ENCODE measurements at places on chromosomes 12 and 14.

DNA sequence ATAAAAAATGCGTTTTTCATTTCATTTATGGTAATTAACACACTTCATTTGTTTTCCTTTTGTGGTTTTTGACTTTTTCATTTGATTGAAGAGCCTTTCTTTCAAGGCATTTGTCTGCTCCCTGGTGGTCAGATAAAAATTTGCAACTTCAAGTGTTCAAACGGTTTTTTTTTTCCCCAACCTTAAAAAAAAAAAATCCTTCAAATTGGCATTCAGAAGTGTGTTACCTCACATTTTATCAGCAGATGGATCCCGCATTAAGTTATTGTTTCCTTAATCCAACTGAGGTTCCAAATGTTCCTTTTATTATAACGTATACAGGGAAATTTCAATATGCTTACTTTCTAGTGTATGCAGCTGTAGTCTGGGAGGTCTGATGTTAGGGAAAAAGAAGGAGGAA lies 47.2 kb downstream of the MYF5 start:
- no peak for DNase-seq

DNA sequence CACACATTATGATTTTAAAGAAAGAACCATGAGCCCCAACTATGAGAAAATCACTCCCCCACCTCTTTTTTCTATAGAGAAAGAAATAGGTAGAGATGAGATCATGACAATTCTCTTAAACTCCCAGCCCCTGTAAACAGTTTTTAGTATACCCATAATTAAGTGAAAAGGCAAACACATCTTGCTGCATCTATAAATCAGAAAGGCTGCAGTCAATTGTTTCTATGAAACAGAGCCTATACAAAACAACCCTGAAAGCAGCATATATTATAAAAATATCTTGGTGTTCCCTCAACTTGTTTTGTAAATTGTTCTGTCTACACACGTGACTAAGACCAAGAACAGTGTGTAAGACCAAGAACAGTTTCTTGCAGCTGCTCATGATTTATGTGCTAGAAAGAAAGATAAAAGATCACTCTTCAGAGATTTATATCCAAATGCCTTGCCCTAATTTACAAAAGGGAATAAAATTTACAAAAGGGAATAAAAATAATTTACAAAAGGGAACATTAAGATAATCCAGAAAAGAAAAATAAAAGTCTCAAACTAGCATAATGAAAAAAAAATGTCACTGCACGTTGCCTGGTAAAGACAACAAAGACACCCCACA lies 4.8 kb downstream of the KITLG start:
- DNase-seq, result no peak

- DNase-seq, result no peak
Observed at GRCh38 chr12:57823131-57823907, 4.8 kb upstream of the AVIL start.

DNA sequence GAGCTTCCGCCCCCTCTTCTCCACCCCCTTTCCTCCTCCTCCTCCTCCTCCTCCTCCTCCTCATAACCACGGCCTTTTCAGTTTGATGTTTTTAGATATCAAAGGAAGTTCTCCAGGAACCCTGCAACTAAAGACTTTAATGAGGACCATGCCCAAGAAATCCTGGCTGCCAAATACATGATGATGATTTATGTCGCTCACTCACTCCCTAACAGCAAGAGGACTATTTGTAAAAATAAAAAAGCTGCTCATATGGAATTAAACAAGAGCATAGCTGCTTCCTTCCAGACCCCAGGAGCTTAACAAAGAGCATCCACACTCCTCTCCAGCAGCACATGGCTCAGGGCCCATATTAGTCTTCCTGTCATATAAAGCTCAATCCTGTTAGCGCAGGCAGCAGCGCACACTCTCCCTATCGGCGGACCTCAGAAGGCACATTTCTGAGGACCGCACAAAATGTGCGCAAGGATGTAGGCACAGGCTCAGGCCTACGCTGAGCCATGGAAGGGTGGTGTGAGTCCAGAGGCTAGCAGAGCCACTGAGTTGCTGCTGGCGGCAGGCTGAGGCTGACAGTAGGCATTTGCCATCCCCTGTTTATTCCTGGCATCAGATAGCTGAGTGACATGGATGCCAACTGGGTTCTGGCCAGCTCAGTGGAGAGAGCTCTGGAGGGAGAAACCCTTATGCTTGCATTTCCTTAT lies 232.8 kb downstream of the MSRB3 start:
- no peak for DNase-seq

DNA sequence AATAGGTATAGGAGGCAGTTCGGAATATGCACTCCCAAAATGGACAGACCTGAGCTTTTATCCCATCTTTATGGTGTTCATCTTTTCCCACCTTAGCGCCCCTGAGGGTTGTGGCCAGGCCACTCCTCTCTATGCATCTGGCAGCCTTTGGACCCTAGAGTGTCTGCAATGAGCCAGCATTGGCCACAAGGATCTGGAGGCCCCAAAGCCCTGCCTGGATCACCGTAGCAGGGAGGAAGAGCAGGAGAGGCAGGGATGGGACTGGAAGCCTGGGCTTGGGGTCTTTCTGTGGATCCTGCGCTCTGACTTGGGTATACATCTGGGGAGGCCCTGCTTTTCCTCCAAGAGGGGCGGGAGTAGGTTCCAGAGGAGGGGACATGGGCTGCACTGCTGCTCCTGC lies 52.5 kb downstream of the PLEKHG3 start:
- DNase-seq, result no peak

DNA sequence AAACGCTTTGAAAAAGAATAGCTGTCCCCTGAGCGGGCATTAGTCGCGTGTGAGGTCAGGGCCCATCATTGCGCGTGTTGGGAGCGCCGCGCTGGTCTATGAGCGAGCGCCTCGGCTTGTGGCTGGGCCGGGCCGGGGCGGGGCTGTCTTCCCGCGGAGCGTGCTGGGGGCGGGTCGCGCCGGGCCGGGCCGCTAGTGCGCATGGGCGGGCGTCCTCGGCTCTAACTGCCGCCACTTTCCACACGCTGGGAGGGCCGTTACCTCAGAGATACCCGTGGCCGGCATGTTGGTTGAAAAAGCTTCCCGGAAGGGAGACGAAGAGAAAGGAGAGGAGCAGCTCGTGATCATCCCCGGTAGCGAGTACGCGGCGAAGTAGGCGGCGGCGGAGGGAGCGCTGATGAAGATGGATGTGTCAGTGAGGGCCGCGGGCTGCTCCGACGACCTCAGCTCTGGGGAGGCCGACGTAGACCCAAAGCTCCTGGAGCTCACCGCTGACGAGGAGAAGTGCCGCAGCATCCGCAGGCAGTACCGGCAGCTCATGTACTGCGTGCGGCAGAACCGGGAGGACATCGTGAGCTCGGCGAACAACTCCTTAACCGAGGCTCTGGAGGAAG lies at the start of gene EID3:
TSS of gene EID3 (plus strand) at position 202 of the 614 bp plus-strand sequence. CDS start at position 398, 196 bp downstream.
- peak; percentile 80 for DNase-seq

DNA sequence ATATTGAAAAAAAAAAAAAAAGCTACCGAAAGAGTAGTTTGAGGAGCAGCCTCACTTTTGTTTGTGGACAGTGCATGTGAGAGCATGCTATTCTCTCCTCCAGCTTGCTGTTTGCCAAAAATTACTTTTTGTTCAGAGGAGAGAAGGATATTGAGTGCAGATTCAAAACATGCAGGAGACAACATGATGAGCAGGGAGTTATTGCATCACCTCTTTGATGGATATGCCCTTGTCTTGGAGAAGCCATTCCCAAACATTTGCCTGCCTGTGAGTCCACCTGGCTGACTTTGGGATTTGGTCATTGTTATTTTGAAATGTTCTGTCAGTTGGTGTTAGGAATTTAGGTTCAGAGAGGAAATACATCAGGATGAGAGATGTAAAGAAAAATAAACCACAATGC lies 2.4 kb downstream of the C12orf75 start:
- DNase-seq, result no peak

GRCh38 chr14:54632452-54632851 lies 65.5 kb downstream of the SAMD4A start:
- no peak for DNase-seq

- no peak for DNase-seq
Observed at GRCh38 chr12:269191-269590, 6.6 kb upstream of the SLC6A13 start.

DNA sequence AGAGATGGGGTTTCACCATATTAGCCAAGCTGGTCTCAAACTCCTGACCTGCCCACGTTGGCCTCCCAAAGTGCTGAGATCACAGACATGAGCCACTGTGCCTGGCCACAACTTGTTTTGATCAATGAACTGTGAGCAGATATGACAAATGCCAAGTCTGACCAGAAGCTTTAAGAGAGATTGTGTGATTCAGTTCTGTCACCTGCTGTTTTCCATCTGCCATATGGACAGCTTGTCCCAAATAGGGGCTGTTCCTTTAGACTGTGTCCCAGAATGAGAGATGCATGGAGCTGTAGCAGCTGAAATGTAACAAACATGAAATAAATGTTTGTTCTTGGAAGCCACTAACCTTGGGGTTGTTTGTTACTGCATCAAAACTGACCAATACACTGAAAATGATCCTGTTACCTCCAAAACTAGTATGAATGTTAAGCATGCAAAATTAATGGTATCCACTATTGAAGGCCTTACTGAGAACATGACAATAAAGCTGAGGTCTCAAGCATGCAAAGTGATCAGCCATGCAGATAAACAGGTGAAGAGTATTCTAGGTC lies 65.9 kb upstream of the MED13L start:
- DNase-seq, result no peak

- no peak for DNase-seq
Observed at GRCh38 chr12:29428633-29429032, 47.7 kb upstream of the ERGIC2 start.

DNA sequence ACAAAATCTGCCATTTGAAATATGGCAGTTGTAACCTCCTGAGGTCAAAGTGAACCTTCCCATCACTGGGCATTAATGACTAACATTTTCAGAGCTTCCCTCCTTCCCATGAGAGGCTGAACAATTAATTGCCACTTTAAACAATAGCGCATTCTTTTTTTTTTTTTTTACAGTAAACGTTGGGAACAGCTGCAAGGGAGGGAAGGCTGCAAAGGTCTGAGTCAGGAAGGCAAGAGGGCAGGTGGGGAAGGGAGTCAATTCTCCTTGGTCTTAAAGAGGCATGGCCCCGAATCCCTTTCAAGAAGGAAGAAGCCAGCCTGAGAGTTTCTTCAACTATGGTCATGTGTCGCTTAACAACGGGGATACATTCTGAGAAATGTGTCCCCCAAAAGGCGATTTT lies 41.0 kb upstream of the PLEKHG3 start:
- DNase-seq, result no peak

DNA sequence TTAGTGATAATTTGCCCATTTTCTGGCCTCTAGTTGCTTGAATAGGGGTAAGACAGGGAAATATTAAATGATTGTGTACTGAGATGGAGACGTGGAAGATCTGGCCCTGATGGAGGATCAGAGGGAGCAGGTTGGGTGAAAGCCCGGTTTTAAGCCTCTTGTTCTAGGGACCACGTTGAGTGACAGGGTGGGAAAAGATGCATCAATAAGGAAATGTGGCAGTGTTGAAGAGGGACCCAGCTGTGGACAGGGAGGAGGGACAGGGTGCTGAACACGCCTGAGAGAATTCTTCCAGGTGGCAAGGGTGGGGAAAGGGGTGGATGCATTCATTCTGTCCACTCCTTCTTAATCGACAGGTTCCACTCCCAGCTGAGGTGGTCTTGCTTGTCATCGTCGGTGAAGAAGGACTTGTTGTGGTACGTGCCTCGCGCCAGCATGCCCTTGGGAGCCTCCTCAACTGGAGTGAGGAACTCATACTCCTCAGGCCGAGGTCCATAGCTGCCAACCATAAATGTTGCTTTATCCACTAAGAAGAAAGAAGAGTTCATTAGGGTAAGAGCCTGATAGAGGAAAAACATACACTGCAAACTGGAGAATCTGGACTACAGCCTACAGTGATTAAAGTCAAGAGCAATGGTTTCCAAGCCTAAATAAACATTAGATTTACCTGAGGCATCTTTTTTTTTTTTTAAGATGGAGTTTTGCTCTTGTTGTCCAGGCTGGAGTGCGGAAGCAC lies 4.0 kb upstream of the ERP27 start:
- no peak for DNase-seq

DNA sequence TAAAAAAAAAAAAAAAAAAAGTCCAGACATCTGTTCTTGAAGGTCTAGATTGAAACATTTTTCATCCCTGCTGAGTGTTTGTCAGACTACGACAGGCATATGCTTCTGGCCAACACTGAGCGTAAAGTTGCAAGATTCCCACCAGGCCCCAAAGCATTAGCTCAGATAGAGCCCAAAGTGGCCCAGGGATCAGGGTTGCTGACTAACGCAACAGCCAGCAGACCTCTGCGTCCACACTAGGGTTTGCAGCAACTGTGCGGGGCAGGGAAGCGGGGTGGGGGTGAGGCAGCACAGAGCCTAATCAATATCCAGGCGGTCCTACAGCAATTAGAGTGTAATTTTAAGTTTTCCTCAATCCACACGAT lies 55.7 kb downstream of the SSH1 start:
- no peak for DNase-seq

- DNase-seq, result no peak
Observed at GRCh38 chr12:82638324-82638723, 48.4 kb upstream of the TMTC2 start.

DNA sequence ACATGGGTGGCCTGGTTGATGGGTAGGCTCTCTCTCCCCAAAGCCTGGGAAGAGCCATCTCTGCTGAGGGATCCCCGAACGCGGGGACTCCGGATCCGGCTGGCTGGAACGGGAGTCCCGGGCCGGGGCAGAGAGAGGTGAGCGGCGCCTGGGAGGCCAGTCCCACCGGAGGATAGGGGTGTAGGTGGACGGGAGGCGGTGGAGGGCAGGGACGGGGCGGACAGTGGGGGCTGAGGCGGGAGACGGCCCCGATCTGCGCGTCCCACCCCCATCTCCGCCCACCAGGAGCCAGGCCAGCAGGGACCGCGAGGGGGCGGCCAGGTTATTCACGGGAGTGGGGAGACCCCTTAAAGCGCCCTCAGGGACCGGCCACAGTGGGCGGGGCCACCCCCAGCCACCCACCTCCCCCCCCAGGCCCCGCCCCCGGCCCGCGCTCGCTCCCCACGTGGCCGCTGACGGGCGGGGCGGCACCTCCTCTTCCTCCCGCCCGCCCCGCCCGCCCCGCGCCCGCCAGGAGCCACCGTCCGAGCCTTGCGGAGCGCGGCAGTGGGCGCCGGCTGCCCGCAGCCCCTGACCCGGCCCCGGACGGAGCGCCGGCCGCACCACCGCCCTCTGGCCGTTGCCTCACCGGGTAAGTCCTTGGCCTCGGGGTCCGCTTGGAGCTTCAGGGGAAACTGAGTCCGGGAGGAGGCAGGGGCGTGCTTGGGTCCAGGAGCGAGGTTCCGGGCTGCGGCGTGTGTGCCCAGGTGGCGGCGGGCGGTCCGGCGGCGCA lies at the start of gene INF2:
TSS of gene INF2 (plus strand) at position 510 of the 772 bp plus-strand sequence. CDS start 11,748 bp downstream, outside the sequence.
- DNase-seq, result no peak

- no peak for DNase-seq
Observed at GRCh38 chr14:29627137-29627536, 300.5 kb downstream of the PRKD1 start.

GRCh38 chr12:39359645-39360044 lies 83.3 kb downstream of the KIF21A start:
- DNase-seq, result no peak
